ENCODE measurements at places on chromosomes 3 and 15.

GRCh38 chr3:155179966-155180757 is 100.0 kb downstream of the MME start:
- no peak for DNase-seq

GRCh38 chr3:100412912-100413590 is 11.7 kb downstream of the LNP1 start:
- no peak for DNase-seq

GRCh38 chr3:151460774-151461450 is at the start of gene IGSF10:
Gene IGSF10, minus strand, starts transcription at chr3:151461061. Its CDS starts 2,352 bp downstream, at chr3:151458709.
- DNase-seq: no peak

DNA sequence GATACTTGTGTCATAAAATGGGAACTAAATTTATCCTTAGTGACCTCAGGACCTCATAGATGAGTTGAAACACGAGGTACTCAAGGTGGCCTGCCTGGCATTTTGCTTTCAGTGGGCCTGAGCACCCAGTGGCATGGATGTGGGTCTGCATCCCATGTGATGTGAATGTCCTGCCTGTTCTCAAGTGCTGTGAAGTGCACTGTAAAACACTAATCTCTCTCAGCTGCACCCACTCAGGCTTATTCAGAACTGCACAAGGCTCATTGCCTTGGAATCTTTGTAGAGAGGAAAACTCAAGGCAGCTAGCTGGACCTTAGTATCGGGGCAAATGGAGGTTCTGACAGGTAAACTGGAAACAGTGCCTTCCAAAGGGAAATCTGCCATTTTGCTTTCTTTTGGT is 767.0 kb downstream of the TUSC7 start:
- no peak for DNase-seq

GRCh38 chr3:190064112-190064511 is 56.6 kb downstream of the P3H2 start:
- DNase-seq: no peak

- DNase-seq: no peak
Measured at GRCh38 chr3:39718674-39719595, 90.5 kb upstream of the MYRIP start.

DNA sequence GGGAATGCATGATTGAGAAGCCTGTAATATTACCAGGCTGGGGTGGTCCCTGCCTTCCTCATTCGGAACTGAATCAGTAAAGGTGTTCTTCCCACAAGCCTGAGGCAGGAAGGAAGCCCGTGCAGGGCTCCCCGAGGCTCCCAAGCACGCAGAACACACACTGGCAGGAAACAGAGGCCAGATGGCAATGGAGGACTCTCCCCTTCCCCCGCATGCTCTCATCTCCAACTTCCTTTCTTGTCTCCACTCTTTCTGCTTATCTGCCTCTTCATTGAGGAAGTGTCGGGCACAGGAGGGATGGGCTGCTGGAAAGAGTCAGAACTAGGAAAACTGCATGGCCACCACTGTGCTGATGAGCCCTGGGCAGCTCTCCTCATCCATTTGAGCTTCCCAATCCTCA is 123.5 kb downstream of the NUP210 start:
- DNase-seq: no peak

DNA sequence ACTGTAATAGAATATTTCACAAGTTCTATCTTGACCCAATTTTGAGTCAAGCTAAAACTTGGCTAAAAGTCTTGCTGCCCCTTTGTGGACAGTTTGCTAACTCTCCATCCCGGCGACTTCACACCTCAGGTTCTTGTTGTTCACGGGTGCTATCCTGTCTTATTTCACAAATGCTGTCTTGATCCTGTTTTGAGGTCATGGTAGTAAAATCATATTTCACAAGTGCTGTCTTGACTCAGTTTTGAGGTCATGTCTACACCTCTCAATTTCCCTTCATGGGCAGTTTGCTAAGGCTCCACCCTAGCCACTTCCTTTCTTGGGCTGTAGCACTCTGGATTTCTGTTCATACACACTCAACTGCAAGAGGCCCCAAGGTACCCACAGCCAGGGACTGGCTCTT is 45.0 kb upstream of the GK5 start:
- DNase-seq: peak; percentile 58

All from CD4-positive, alpha-beta T cell treated with Interleukin-15 for 4 hours (primary cell).